ENCODE measurements at places on chromosomes 13 and 19.

DNA sequence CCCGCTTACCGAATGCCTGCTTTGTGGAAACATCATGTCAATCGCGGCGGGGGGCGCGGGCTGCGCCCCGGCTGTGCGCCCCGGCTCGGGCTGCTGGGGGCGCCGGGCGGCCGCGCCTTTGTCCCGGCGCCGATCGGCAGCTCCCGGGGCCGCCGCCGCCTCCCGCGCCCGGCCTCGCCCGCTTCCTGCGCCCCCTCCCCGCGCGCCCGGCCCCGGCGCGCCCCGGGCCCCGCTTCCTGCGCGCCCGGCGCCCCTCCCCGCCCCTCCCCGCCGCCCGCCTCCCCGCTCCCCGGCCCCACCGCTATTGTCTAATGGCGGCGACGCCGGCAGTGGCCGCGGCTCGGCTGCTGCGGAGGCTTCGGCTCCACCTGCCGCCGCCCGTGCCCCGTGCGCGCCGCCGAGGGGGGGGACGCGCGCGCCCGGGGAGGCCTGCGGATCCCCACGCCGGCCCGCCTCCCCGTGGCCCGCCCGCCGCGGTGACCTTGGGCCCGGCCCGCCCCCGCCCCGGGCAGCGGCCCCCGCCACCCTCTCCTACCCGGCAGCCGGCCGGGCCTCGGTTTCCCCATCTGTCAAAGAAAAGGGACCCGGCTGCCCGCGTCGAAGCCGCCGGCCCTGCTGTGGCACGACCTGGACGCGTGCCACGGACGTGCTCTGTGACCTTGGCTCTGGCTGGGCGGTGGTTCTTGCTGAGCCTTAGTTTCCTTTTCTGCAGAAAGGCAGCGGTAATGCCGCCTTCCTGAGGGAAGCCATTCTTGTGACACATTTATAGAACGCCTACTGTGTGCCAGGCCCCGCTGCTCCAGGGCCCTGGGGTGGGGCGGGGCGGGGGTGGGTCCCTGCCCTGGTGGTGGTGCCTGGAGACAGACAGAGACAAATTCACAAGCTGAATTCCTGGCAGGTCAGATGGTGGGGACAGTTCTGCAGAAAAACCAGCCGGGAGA, at the start of gene TLE5:
Gene TLE5, minus strand, starts transcription at position 331 of the 941 bp plus-strand sequence. Its CDS starts 295 bp downstream, at position 36.
- peak; percentile 72 for DNase-seq

DNA sequence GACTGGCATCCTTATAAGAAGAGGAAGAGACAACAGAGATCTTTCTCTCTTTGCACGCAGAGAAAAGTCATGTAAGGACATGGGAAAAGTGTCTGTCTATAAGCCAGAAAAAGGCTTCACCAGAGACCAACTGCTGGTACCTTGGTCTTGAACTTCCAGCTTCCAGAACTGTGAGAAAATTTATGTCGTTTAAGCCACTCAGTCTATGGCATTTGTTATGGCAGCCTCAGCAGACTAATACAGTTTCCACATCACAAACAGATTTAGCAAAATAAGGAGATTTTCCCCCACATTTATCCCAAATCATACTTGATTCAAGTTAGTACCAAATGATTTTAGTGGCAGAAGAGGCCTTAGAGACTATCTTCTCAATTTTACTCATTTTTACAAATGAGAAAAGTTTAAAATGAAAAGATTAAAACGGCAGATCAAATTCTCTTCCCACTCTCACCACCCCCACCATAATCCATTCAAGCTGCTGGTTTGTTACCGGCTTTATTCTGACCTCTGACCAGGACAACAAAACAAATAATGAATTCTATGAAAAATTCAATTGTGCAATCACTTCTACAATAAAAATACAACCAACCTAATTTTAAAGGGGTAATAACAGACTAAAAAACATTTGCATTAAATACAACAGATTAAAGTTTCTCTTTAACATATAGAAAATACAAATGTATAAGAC, 316.3 kb downstream of the TBC1D4 start:
- DNase-seq, result no peak

- no peak for DNase-seq
Measured at GRCh38 chr19:6654347-6655310, 15.3 kb downstream of the TNFSF14 start.

DNA sequence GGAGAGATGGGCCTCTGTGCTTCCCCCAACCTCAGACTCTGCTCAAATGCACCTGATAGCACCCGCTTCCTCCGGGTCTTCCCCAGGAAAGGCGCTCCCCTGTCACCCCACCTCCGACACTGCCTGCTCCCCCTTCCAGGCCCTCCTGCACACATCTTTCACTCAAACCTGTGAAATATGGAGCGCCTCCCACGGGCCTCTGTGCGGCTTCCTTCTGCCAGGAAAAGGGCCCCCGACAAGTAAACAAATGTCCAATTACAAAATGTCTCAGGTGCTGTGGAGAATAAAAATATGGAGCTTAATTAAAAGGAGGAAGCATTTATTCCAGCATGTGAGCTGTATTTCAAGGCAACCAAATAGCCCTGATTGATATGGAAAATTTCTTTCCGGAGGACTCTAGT, 15.6 kb upstream of the CCNE1 start:
- no peak for DNase-seq

DNA sequence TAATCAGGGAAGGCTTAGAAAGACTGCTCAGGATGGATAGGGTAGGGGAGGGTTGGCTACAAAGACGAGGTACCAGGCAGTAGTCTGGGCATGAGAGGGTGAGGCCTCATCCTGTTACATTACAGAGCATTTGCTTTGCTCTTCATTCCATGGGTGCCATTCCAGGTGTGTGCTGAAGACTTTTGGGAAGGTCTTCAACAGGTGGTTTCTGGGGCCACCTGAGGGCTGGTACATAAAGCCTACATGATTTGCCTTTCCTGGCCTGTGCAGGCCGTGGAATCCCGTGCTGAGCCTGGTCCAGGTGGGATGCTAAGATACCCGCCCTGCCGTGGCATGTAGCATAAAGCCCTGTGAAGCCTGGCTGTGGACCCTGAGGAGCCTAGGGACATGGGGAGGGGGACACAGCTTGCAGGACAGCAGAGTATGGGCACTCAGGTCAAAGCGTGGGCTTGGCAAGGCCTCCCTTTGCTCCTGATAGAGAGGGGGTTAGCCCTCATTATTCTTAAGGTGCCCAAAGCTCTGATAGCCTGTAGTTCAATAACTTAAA, 55.6 kb upstream of the ZNF536 start:
- DNase-seq, result no peak

DNA sequence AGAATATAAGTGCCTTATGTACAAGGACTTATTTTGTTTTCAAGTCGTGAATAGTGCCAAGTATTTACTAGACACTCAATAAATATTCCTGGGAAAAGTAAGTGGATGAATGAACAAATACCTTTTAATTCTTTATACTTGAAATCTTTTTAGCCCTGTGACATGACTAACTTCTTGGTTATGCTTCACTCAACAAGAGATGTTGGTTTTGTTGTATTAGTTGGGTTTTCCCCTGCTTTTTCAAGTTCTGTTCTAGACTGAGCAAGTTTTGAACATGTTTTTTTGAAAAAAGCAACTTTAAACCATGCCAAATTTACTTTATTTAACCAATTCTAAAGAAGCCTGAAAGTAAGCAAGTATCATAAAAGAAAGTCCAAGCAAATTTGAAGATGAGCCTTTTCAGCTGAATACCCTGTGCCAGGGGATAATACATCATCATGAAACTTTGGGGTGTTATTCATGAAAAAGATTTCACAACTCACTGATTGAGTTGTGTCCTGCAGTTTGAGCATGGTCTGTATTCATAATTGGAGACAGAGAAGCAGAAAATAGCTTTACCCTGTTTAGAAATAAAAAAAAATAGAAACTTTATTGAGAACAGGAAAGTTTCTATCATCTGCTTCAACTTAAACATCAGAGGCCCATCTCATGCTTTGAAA, 11.1 kb downstream of the LMO7 start:
- DNase-seq, result no peak

All from activated CD8-positive, alpha-beta memory T cell treated with anti-CD3 and anti-CD28 coated beads, Interleukin-2, amount 50 U/mL, for 4 hours (primary cell).